ENCODE measurements at places on chromosomes 3 and 15. TPM values are rescaled to one million over a fixed set of nuclear protein-coding genes. Genes with fewer than 3 reads are reported as not detected.

CA12 gene
- 9.5 TPM for total RNA-seq

CEP19 gene
- 3.8 TPM for total RNA-seq

IL12A gene
- 0.88 TPM for total RNA-seq

HEXA gene
- 175 TPM for total RNA-seq

KCNMB3 gene
- 2.6 TPM for total RNA-seq

LCTL gene
- not detected for total RNA-seq

PLCH1 gene
- 5.8 TPM for total RNA-seq

CASR gene
- total RNA-seq, result 0.37 TPM

DMXL2 gene
- 31.4 TPM for total RNA-seq

TMEM43 gene
- total RNA-seq, result 66.4 TPM

GHSR gene
- total RNA-seq, result not detected

- DNase-seq, result no peak
- H3K4me3 ChIP-seq, result no peak overlapping the region
- H3K27me3 ChIP-seq, result no peaks in the 10 kb centered on the region
- H3K36me3 ChIP-seq, result no peaks in the 10 kb centered on the region
- H3K4me1 ChIP-seq, result no peaks in the 10 kb centered on the region
- no peak overlapping the region for H3K27ac ChIP-seq
Observed at GRCh38 chr3:25568525-25569078, 96.1 kb downstream of the TOP2B start.

- no peak overlapping the region for H3K4me3 ChIP-seq
- H3K27me3 ChIP-seq, result no peaks in the 10 kb centered on the region
- no peak overlapping the region for H3K27ac ChIP-seq
Observed at GRCh38 chr3:188513662-188514328, 359.8 kb downstream of the LPP start.

GRCh38 chr3:81022339-81022738 is 739.1 kb downstream of the GBE1 start:
- H3K27me3 ChIP-seq, result no peaks in the 10 kb centered on the region
- no peaks in the 10 kb centered on the region for H3K36me3 ChIP-seq
- DNase-seq, result no peak
- H3K4me3 ChIP-seq, result no peak overlapping the region

GRCh38 chr15:86849136-86849535 is 769.5 kb downstream of the AGBL1 start:
- no peak for DNase-seq
- no peaks in the 10 kb centered on the region for H3K36me3 ChIP-seq
- H3K4me3 ChIP-seq, result no peak overlapping the region
- no peaks in the 10 kb centered on the region for H3K4me1 ChIP-seq
- no peak overlapping the region for H3K27ac ChIP-seq

DNA sequence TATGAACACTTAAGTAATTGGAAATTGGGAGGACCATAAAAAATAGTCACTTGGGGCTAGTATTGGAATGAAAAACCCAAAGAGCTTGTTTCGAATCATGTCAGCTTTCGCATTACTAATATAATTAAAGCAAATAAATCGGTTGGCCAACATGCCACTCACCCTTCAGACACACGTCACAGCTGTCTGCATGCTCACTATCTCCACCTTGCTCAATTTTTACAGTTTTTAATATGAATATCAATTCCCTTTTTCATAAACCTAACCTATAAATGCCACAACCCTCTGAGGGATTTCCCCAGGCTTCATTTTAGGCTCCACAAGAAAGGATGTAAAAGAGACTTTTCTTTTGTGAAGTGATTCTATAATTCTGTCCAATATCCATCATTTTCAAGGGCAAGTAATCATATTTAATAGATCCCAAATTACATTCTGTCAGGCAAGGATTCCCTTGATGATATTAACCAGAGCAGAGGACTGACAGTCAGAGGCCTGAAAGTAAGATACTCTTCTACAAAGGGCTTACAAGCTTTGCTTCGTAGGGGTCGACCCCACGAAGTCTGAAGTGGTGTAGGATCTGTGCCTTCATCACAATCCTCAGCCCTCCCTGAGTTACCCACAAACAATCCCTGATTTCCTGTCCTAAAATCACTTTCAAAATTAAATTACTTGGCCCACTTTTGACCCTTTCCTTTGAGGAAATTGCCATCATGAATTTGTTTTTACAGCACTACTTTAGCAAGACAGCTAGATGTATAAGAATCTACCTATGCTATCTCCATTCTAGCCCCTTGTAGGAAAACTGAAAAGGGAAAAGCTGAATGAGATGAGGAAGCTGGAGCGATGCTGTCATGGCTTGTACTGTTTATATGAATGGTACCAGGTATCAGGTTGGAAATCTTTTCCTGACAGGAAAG is 44.5 kb downstream of the NANOGP8 start:
- H3K4me3 ChIP-seq, result no peak overlapping the region
- H3K36me3 ChIP-seq, result no peaks in the 10 kb centered on the region
- DNase-seq, result no peak
- no peaks in the 10 kb centered on the region for H3K27me3 ChIP-seq
- no peak overlapping the region for H3K27ac ChIP-seq
- H3K4me1 ChIP-seq, result no peaks in the 10 kb centered on the region

DNA sequence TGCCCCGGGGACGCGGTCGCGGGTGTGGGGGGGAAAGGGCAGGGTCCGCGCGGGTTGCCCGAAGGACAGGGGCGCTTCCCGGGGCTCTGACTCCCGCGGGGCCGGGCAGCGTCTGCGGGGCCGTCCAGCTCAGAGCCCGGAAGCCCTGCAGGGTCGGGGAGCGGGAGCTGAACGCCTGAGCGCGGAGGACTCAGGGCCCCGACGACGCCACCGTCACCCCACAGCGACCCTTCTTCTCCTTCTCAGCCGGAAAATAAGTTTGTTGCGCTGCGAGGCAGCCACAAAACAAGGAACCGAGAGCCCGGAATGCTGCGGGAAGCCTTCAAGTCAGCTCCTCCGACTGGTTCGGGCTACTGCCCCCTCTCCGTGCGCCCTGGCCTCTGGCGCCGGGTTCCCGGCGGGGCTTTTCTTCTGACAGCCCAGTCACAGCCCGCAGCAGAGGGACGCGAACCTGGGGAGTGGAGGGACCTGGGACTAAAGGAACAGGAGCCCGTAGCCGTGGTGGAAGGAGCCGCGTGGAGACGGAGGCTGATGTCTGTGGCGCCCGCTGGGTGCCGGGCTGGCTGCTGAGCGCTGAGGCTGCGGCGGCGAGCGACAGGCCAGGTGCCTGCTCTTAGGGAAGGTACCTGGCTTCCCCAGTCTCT is 484 bp downstream of the CNTN4 start:
- peak; percentile 71 for DNase-seq
- H3K27ac ChIP-seq, result peak overlapping the region; percentile 91
- peaks cover 30% of the 10 kb centered on the region for H3K27me3 ChIP-seq

GRCh38 chr3:69484507-69485393 is 98.9 kb upstream of the FRMD4B start:
- H3K36me3 ChIP-seq, result no peaks in the 10 kb centered on the region
- no peak for DNase-seq
- H3K27me3 ChIP-seq, result no peaks in the 10 kb centered on the region
- no peak overlapping the region for H3K4me3 ChIP-seq
- peaks cover 9% of the 10 kb centered on the region for H3K4me1 ChIP-seq

GRCh38 chr15:57540211-57540610 is 51.5 kb upstream of the MYZAP start:
- H3K27me3 ChIP-seq, result no peaks in the 10 kb centered on the region
- H3K27ac ChIP-seq, result no peak overlapping the region
- no peak for DNase-seq
- H3K4me1 ChIP-seq, result peaks cover 20% of the 10 kb centered on the region
- H3K4me3 ChIP-seq, result no peak overlapping the region

DNA sequence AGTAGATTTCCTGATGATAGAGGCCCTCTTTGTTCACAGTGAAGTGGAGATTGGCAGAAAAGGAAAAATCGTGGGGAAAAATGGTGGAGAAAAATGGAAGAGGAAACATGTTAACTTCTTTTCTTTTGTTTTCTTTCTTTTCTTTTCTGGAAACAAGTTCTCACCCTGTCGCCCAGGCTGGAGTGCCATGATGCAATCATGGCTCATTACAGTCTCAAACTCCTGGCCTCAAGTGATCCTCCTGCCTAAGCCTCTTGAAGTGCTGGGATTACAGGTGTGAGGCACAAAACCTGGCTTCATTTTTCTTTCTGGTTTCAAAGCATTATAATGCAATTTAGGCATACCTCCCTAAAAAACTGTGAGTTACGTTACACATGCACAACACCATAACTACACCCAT is 464.2 kb downstream of the MECOM start:
- DNase-seq, result no peak
- no peaks in the 10 kb centered on the region for H3K27me3 ChIP-seq
- peaks cover 8% of the 10 kb centered on the region for H3K4me1 ChIP-seq
- H3K27ac ChIP-seq, result no peak overlapping the region
- no peaks in the 10 kb centered on the region for H3K36me3 ChIP-seq

DNA sequence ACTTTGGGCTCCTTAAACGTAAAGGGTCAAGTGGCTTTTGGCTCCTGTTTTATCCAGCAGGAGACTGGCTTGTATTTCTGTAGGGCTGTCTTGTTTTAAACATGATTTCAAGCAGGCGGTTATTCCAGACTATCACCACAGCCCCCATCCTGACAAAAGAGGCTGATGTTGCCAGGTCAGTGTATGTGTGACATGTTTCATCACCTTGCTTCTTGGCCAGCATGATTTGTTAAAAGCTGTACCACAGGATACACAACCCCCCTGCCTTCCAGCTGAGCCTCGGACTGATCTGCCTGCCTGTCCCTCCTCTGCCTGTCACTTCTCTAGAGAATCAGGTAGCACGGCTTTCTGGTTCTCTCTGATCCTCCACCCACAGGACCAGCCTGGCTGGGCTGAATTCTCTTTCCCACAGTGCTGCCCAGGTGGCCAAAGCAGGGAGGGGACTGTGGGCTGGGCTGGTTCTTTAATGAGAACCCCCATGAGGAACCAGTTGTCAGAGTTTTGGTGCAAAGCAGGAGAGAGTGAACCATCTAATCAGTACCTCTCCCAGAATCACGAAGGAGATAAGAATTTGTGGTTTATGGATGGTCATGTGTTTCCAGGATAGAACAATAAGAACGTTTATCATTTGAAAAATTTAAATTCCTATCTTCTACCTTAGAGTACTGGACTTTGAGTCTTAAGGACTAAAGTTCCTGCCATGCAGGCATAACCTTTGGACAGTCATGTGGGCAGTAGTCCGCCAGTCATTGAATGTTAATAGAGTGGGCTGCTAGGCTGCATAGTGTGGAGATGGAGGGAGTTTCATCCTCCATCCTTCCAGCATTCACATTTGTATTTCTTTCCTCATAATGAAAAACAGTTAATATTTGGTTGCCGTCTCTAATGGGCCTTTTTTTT is 8.8 kb downstream of the ABHD6 start:
- peak; percentile 13 for DNase-seq
- H3K4me3 ChIP-seq, result no peak overlapping the region
- H3K27ac ChIP-seq, result peak overlapping the region; percentile 71
- H3K36me3 ChIP-seq, result no peaks in the 10 kb centered on the region
- H3K4me1 ChIP-seq, result peaks cover 7% of the 10 kb centered on the region

GRCh38 chr3:16151109-16151508 is 23.4 kb upstream of the GALNT15 start:
- no peaks in the 10 kb centered on the region for H3K36me3 ChIP-seq
- H3K4me1 ChIP-seq, result no peaks in the 10 kb centered on the region
- H3K27ac ChIP-seq, result no peak overlapping the region
- DNase-seq, result peak; percentile 43

DNA sequence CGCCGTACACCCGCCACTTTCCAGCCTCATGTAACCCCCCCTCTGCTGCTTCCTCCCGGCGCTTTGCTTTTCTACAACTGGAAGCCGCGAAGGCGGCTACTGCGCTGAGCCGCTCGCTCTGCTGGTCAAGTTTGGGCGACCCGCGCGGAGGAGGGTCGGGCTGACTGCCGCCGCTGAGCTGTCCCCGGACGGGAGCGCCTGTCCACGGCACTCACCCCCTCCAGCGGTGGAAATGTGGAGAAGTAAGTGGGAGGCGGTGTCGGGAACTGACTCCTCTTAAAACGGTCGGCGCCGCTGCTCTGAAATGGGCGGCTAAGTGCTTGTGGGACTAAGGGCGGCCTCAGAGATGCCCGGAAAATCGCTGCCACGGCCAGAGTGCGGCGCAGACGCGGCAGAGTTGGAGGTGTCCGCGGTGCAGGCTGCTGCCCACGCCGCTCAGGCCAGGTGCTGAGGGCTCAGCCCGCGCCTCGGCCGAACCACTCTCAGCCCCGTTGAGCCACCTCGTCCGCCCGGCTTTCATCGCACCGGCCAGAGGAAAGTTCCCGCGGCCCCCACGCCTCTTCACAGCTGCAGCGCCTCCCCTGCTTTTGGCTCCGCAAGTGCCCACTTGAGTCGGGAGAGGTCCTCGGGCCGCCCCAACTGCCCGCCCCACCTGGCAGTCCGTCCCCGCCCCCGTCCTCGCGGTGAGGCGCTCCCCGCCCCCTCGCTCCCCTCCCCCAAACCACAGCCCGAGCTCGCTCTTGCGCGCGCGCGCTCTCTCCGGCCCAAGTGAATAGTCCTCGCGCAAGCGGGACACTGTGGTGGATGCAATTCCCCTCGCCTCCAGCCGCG is at the start of gene EPHA6:
TSS of gene EPHA6 (plus strand) at position 775 of the 831 bp plus-strand sequence.
- H3K4me1 ChIP-seq, result no peaks in the 10 kb centered on the region
- H3K27me3 ChIP-seq, result no peaks in the 10 kb centered on the region
- H3K27ac ChIP-seq, result peak within 1 kb of the TSS; percentile 38
- peak; percentile 85 for DNase-seq
- H3K4me3 ChIP-seq, result peak within 1 kb of the TSS; percentile 53

GRCh38 chr3:46856576-46857471 is 6.4 kb downstream of the MYL3 start:
- no peak overlapping the region for H3K27ac ChIP-seq
- no peak overlapping the region for H3K4me3 ChIP-seq
- DNase-seq, result no peak
- no peaks in the 10 kb centered on the region for H3K27me3 ChIP-seq

DNA sequence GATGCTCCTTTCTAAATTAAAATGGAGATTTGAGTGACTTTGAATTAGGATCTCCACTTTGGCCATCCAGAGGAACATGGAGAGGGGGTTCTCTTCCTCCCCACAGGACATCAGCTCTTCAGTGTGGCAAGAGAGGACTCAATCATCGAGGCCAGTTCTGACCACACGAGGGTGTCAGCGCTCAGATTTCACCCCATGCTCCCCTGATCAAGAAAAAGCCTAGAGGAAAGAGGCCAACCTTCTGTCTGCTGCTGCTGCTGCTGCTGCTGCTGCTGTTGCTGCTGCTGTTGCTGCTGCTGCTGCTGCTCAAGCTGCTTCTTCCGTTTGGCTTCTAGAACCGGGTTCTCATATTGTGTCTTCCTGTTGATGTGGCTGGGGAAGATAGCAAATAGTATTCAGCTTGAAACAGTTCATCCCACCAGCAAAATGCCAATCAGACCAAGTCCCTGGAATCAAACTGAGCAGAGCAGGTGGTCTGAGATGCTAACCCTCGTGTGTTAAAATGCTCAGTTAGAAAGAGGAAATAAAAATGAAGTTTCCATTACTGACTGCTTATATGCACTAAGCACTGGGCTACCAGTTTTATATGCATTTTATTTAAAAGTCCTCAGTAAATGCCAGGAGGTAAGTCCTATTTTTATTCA is 599.0 kb downstream of the MAGI1 start:
- no peaks in the 10 kb centered on the region for H3K4me1 ChIP-seq
- H3K4me3 ChIP-seq, result no peak overlapping the region
- peak; percentile 78 for DNase-seq
- no peaks in the 10 kb centered on the region for H3K36me3 ChIP-seq
- peak overlapping the region; percentile 20 for H3K27ac ChIP-seq
- H3K27me3 ChIP-seq, result no peaks in the 10 kb centered on the region
